ENCODE measurements at places on chromosomes 1 and 21. TPM values are rescaled to one million over a fixed set of nuclear protein-coding genes. Genes with fewer than 3 reads are reported as not detected.

DNA sequence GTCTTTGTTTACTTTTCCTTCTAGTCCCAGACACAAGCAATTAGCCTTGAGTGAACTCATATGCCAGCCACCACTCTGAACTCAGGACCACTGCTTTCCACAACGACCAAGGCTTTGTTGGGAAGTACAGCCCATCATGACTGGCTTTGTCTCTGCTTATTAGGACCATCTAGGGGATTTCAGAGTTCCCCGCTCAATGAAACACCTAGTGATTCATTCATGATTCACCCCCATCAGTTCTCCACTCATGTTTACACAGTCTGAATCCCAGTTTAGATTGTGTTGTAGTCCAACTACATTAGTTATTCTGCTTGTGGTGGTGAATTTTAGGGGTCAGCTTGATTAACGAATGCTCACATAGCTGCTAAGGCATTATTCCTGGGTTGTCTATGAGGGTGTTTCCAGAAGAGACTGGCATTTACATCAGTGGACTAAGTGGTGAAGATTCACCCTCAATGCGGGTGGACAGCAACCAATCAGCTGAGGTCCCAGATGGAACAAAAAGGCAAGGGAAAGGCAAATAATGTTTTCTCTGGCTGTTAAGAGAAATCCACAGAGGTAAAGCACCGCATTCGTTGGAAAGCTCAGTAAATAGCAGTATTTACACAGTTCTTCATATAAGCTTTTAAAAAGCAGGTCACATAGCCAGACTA, 122.7 kb downstream of the RGS21 start:
- DNase-seq, result no peak

- DNase-seq, result no peak
Measured at GRCh38 chr1:240004086-240004749, 87.5 kb upstream of the FMN2 start.

GRCh38 chr1:169048043-169048442, 58.4 kb upstream of the ATP1B1 start:
- no peak for DNase-seq

DNA sequence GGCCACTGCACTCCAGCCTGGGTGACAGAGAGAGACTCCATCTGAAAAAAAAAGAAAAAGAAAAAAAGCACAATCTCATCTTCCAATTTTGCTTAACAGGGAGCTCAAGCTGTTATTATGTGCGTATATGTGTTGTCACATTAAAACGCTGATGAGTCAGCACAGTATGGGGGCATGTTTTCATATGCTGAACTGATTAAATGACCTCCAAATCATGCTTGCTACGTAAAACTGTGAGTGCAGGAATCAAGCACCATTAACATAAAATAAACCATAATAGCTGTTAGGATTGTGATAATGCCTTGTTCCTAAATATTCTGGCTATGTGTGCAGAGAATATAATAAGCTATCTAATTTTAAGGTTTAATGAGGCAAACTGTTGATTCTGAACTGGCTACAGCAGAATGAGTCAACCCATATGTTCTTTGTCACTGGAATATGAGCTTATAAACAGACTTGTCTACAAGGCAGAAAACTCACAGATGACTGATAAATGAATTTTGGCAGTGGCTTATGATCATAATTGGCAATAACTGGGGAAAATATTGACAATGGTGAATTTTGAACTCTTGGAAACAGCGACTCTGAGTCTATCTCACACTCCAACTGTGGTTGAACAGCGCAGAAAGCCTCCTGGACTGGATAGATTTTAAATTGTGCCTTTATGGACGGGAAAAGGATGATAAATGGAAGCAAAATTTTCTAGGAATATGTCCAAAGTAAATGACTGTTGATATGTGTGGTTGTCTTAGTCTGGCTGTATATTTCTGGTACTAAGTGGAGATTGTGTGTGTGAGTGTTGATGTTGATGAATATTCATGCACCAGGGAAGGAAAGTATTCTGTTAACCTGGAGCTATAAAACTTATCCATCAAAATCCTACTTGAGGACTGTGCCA, 75.5 kb downstream of the VCAM1 start:
- DNase-seq, result peak; percentile 94

DNA sequence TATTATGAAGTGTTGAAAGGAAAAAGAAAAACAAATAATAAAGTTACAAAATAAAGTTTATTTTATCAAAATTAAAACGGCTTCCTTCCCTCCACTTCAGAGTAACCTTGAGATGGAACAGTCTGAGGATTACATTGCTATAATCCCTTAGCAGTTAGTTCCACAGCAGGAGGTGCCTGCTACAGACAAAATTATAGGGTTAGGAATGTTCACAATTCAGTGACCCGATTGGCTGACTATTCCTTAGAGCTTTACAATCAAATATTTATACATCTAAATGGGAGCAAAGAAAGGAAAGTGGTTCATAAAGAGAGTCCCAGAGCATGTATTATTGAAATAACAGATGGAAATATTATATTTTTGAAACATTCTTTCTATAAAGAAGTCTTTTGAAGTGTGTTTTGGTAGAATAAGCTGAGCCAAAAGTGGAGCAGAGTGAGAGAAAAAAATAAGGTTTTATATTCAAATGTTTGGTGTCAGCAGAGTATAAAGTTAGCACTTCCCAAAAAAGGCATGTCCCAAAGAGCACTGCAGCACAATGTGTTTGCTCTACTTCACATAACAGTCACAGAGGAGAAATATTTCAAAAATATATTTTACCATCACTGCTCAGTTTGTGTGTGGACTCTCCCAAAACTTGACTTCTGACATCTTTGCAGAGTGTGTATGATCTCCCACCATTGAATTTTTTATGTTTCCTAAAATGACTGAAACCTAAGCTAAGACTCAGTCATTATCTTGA, 71.4 kb upstream of the GORAB start:
- DNase-seq, result no peak

DNA sequence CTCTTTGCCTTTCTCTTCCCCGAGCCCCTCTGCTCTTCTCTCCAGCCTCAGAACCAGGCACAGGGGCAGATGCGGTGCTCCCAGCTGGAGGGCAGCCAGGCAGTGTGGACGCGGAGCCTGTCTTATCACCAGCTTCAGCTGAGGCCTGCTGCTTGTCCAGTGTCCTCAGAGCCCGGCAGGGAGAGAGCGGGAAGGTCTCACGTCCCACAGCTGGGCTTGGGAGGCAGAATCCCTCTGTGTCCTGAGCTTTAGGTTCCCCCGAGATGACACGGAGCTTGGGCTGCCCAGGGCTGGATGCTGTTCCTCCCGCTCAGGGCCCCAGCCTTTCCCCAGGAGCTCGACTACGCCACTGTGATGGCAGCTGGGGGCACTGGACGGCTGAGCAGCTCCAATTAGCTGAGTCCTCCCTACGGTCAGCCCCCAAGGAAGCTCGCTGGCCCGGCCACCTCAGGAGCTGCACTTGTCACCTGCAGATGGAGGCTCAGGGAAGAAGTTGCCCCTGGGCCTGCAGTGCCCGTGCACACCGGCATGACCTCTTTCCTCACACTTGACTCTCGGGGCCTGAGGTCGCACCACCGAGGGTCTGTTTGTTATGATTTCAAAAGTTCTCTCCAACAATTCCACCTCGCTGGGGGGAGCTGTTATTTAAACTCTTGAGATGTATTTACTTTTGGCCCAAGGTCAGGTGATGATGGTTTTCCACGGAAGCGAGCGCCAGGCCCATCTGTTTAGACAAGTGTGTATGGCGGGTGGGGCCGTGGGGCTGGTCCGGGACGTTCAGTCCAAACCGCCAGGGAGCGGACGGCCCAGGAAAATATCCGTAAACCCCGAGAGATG, 127.3 kb downstream of the SIK1 start:
- no peak for DNase-seq

DNA sequence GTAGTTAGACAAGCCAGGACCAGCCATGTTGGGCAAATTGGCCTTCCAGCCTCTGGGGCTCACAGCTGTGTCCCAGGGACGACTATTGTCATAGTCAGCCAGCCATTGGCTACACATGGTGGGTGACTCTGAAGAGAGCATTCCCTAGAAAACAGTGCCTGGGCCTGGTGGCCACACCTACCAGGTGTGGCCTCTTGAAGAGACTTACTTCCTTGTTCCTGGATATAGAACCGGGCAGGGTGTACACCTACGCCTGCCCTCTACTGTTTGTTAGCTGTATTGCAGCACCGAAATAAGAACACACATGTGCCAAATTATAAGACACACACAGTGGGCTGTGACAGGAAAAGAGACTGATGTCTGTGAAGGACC, 134.6 kb upstream of the ARHGEF16 start:
- peak; percentile 72 for DNase-seq

GRCh38 chr1:220182656-220183055, 88.7 kb downstream of the IARS2 start:
- DNase-seq, result no peak

DNA sequence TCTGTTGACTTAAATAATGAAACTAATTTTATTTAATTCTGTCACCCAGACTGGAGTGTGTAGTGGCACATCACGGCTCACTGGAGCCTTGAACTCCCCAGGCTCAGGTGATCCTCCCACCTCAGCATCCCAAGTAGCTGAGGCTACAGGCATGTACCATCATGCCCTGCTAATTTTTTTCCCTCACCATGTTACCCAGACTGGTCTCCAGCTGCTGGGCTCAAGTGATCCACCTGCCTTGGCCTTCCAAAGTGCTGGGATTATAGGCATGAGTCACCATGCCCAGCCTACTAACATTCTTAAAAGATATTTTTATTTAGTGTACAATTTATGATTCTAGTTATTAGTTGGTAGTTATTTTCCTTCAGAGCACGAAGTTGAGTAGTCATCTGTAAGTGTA, 49.5 kb downstream of the NRDC start:
- no peak for DNase-seq

DNA sequence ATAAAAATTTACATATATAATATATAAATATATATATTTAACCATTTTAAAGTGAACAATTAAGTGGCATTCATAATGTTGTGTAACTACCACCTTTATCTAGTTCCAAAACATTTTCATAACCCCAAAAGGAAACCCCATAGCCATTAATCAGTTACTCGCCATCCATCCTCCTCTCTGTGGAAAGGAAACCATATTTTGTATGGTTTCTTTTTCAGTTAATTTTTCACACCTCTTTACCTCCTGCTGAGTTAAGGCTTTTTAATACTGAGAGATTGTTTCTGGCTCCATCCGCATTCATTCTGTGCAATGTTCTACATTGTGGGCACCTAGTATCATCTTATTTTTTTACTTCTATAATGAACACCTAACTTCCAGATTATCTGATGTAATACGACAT, 512.1 kb downstream of the LMO4 start:
- no peak for DNase-seq

GRCh38 chr1:152049291-152050083, 12.7 kb upstream of the S100A11 start:
- DNase-seq, result no peak

- no peak for DNase-seq
Measured at GRCh38 chr1:28437264-28437923, 67.9 kb downstream of the PHACTR4 start.

The FCER1G gene
- polyA plus RNA-seq, result 1,998 TPM

The LCE1F gene
- polyA plus RNA-seq, result not detected

The RBP7 gene
- polyA plus RNA-seq, result 9.7 TPM

The RNU1-1 gene
- polyA plus RNA-seq, result not detected

The LRRC39 gene
- 0.45 TPM for polyA plus RNA-seq

The RCC2 gene
- polyA plus RNA-seq, result 33.9 TPM

The IL22RA1 gene
- 0.09 TPM for polyA plus RNA-seq

The F11R gene
- polyA plus RNA-seq, result 107 TPM
